ENCODE measurements at places on chromosomes 6 and 20.

GRCh38 chr6:109372130-109372529 lies 10.1 kb downstream of the CD164 start:
- DNase-seq = no peak

GRCh38 chr6:160398674-160399271 lies 50.6 kb downstream of the SLC22A3 start:
- DNase-seq = no peak

GRCh38 chr20:61830991-61831390 lies 234.7 kb downstream of the TAF4 start:
- no peak for DNase-seq

DNA sequence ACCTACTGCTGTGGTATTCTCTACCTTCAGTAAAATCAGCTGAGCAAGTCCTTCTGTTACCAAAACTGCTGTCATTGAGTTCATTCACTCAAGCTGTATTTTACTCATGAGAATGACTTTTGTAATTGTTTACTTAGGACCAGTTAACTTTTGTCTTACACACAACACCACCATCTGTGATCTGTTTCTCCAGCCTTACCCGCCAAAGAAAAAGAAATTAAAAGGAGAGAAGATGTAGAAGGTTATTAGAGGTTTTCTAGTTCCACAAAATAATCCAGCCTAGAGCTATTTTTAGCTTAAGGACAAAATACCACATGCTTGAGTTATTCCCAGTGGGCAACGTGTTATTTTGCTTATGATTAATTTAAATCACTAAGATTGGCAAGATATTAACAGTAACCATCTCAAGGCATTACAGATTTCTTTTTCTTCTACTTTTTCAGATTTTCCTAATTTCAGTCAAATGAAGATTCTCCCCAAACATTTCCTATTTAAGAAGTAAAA lies 38.2 kb downstream of the FAM8A1 start:
- no peak for DNase-seq
